ENCODE measurements at places on chromosomes 16 and 17.

DNA sequence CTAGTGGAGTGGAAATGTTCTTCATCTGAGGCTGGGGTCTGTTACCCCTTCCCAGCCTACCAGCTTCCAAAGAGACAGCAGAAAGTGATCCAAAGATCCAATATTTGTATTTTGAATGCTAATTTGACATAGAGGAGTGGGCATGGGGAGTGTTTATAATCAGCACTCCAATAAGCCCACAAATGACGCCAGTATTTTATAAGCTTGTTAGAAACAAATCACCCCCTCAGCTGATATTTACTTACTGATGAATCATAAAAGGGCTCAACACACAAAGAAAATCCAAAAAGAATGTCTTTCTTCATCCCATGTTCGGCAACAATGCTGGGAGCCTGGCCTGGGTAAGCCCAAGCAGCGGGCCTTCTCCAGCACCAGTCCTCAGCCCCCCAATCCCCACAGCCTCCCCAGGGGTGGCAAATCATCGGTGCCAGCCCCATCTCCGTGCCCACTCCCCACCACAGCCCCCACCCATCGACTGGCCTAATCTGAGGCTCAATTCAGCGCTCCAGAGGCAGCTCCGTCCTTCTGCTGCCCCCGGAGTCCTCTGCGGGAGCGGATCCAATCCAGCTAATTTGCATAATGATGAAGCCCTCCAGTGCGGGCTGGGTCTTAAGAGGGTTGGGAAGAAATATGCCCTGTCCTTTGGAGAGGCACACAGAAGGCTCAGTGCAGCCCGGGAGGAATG is 169.5 kb downstream of the C16orf78 start:
- no peak for DNase-seq

DNA sequence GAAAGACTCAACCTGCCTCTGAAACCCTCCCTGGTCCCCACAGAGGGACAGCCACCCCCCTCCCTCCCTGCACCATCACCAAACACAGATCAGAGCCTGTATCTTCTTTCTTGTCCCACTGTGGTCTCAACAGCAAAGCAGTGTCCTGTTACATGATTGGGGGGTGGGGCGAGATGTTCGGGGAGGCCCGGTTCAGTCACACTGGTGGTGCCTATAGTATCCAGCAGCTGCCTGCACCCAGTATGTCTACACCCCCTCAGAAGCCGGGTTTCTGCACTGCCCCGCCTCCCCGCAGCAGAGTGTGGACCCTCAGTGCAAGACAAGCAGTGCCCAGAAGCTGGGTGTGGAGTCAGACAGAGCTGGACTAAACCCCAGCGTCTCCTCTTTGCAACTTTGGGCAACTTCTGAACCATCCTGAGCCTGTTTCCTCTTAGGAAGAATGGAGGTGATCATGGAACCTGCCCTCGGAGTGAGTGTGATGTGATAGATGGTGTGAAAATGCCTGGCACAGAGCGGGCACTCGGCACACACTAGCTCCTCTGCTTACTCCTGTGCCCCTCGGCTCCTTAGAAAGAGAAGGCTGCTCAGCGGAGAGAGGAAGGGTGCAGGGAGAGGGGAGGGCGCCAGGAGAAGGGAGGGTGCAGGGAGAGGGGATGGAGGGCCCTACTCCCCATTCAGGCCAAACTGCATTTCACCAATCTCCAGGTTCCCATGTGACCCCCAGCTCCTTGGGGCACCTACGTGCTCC is 84.0 kb upstream of the TNRC6C start:
- no peak for DNase-seq

- no peak for DNase-seq
Observed at GRCh38 chr17:83195330-83196023, 116.1 kb downstream of the METRNL start.

DNA sequence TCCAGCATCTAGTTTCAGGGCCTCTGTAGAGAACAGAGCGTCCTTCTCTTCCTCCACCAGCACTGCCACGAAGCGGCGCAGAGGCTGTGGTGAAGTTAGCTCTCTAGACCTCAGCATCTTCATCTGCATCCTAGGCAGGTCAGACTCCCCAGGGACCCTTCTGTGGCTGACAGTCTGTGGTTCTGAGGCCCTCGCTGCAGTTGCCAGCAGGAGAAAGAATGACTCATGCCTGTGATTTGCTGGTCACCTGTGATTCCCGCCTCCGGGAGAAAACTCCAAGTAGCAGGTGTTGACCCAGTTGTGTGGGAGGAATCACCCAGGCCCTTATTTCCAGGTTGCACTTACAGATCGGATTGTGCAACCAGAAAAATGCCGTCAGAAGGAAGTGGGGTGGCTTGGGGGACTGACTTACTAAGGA is 117.3 kb upstream of the CACNG5 start:
- no peak for DNase-seq

- no peak for DNase-seq
Observed at GRCh38 chr17:48873209-48873608, 19.4 kb upstream of the ATP5MC1 start.

DNA sequence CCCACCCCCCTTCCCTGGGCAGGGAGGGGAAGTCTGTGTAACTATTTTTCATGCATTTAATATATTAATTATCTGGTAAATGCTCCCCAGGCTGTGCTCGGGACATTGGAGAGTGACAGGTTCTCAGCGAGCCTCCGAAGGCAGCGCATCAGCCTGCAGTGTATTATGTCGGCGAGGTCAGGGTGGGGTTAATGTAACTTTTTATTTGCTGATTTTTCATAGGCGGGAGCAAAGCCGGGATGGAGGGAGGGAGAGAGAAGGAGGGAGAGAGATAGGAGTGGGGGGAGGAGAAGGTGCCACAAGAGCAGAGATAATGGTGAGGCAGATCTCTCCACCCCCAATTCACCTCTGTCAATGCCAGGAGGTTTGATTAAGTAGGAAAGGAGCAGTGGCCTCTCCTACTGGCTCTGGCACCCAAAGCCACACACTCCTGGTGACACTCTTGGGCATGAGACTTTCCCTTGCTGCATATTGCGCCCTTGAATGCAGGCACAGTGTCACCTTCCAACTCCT is 104.0 kb downstream of the MRM1 start:
- no peak for DNase-seq

GRCh38 chr17:81034168-81034777 is 678 bp upstream of the BAIAP2 start:
- DNase-seq, result no peak

DNA sequence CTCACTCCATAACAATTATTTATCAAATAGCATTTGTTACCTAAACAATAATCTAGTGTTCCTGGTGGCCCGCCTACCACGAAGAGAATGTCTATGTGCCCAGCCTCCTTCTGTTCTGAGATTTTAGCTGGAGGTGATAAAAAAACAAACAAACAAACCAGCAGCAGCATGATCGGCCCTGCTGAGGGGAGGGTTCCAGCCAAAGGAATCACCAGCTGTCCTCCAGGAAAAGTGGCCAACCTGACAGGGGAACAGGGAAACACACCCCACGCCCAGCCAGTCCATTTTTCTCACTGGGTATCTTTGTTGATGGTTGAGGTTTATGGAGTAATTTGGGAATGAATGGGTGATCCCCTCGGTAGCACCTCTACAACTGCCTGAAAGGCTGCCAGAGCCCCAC is 203.0 kb upstream of the DYNLRB2 start:
- DNase-seq, result no peak
